NCI-H446 treated with DMSO at 0.1 percent for 48 hours (cell line): ENCODE measurements at places on chromosomes 16 and 17.

- no peak for DNase-seq
Observed at GRCh38 chr17:7632492-7632894, 2.6 kb downstream of the SHBG start.

GRCh38 chr17:74307984-74308773 is 17.8 kb upstream of the KIF19 start:
- no peak for DNase-seq

DNA sequence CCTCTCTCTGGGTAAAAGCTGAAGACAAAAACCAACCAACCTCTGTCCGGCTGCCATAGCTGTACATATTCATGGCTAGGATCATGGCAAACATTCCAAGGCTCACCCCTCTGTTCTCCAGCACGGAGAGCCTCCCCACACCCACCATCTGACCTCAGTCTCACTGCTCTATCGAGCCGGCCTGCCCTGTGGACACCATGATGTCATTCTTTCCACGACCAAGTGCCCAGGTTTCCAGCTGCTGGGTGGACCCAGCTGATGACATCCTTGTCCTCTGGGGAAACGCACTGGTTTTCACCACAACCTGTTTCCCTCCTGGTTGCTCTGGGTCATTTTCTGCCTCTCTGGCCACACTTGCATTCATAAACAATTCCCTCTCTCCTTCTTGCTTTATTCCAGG is 67.7 kb downstream of the NDEL1 start:
- no peak for DNase-seq

DNA sequence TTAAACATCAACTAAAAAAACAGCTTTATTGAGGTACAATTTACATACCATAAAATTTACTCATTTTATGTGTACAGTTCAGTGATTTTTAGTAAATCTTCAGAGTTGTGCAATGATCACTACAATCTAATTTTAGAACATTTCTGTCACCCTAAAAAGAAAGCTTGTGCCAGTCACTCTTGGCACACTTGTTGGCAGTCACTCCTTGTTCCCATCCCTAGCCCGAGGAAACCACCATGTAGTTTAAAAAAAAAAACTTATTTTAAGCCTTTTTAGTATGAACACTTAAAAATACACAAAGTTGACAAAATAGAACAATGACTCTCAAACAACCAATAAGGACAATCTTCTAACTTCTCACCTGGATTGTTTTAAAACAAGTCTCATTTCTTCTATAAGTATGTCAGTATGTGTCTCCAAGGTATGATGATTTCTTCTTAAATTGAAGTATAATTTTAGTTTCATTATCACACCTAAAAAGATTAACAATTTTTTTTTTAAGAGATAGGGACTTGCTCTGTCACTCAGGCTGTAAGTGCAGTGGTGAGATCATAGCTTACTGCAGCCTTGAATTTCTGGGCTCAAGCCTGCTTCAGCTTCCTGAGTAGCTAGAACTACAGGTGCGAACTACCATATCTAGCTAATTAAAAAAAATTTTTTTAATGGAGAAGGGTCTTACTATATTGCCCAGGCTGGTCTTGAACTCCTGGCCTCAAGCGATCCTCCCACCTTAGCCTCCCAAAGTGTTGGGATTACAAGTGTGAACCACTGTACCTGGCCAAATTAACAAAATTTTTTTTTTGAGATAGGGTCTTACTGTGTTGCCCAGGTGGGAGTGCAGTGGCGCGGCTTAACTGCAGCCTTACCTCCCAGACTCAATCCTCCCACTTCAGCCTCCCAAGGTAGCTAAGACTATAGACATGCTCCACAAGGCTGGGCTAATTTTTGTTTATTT is 53.2 kb downstream of the PPM1E start:
- no peak for DNase-seq

- no peak for DNase-seq
Observed at GRCh38 chr17:41733348-41734138, 900 bp downstream of the HAP1 start.

DNA sequence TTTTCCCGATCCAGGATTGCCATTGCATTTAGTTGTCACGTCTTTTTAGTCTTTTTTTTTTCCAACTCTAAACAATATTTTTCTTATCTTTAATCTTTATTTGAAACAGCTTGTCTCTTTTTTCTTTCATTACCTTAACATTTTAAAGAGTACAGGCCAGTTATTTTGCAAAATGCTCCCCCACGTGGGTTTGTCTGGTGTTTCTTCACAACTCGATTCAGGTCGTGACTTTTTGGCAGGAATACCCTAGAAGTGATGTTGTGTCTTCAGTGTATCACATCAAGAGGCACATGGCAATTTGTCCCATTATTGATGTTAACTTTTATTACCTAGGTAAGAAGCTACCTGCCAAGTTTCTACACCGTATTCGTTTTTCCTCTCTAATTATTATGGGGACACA is 17.9 kb downstream of the CMC2 start:
- DNase-seq = no peak

DNA sequence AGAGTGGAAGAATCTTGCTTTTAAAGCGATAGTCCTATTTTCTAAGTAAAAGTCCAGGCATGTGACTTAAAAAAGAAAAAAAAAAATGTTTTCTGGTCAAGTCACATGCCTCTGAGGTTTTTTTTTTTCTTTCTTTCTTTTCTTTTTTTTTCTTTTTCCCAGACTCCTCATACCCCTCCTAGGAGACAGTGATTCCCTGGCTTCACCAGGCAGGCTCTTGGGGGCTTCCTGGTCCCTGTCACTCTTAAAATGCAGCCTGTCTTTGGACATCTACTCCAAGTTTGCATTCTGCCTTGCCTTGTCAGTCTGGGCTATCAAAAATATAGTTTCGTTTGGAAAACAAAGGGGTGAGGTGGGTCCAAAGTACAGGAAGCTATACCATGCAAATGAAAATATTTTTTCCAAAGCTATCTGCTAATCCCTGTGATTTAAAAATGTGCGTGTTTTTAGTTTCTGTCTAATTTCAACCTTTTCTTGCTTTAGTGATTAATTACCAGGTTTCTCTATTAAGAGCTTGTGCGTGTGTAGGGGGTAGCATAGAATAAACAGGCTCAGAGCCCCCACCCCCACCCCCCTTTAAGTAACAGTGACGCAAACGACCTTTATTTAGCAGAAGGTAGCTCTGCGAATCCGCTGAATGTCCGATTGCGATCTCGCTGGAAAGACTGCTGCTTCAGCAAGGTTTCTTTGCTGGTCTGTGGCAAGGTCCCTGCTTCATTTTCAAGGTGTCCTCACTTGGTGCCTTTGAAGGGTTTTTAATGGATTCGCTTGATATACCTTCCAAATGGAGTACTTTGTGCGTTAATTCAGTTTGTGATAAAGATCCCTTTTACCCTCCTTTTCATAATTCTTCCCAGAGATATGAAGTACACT is 510.2 kb downstream of the WWOX start:
- DNase-seq = no peak

DNA sequence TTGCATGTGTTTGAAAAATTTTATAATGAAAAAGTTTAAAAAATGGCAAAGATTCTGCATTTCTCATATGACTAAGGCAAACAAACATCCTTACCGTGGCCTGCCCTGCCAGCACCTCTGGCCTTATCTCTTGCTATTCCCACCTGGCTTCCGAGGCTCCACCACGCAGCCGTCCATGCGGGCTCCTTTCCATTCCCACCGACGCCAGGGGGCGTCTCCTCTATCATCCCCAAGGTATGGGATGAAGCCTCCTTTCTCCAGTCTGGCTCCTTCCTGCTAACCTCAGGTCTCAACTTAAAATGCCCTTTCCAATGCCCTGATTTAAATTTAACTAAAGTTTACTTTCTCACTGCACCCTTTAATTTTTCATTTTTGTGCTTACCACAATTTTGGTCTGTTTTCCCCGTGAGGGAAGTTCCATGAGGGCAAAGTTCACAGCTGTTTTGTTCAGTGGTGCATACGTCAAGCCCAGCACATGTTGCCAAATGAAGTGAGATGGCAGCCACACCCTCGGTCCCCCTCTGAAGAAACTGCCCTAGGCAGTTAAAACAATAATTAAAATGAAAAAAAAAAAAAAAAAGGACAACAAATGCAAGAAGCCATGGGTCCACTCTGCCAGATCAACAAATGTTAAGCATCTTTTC is 13.3 kb upstream of the SDK2 start:
- no peak for DNase-seq

GRCh38 chr17:539066-539465 is 175.6 kb downstream of the VPS53 start:
- DNase-seq = no peak
